ENCODE measurements at places on chromosomes 5 and 9.

DNA sequence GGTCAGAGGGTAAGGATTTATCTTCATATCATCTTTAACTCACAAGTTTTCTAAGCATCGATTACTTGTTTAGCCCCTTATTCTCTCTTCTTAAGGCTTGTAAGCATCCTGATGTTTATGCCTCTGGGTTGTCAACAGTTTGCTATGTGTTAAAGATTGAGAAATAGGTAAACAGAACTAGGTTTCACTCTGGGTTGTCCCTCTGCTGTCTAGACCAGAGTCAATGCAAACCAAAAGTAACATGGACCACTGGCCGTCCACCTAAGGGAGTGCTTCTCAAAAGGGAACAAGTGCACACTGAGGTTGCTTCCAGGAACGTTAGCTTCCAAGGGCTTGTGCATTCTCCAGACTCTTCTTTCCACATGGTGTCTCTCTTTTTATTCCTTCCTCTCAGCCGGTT, 39.9 kb upstream of the HAPLN1 start:
- no peak for DNase-seq

- DNase-seq: peak; percentile 98
Measured at GRCh38 chr5:174532455-174533453, 191.6 kb upstream of the MSX2 start.

GRCh38 chr9:124218438-124218982, 39.2 kb upstream of the NEK6 start:
- DNase-seq: peak; percentile 45

GRCh38 chr5:126369995-126370731, 53.0 kb upstream of the GRAMD2B start:
- no peak for DNase-seq

DNA sequence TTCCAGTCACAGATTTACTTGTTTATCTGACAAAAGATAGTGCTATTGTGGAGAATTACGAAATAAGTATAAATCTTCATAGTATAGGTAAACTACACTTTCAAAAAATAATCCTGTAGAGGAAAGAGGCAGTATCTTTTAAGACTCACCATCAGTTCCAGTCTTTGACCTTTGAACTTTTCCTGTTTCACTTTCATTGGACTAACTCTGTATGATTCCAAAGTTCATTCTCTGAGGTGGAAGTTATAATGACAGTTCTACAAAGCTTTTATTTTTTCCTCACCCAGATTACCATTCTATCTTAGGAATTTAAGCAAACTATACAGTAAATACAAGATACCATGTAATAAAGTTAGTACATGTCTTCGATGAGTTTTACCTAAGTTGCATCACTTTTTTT, 901.3 kb upstream of the SEMA6A start:
- DNase-seq: no peak
